ENCODE measurements at places on chromosomes 5 and 9.

GRCh38 chr5:98391921-98392625 is 381.4 kb upstream of the RGMB start:
- no peak for DNase-seq

DNA sequence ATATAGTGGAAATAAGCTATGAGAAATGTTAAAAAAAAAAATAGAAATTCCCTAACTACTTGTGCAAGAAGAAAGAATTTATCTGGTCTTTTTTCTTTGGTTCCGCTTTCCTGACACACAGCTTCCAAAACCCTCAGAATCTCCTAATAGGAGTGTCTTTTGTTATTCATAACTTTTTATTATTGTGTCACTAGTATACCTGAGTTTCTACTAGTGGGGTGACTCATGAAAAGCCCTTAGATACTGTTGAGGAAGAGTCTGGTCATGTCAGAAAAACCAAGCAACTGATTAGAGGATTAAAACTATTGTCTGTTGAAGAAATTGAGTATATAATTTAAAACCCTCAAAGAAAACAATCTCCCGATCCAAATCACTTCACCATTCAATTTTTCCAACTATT is 152.8 kb upstream of the IFNE start:
- DNase-seq, result no peak

GRCh38 chr5:177131019-177131320 is 2.6 kb upstream of the NSD1 start:
- DNase-seq, result no peak

GRCh38 chr9:32703635-32704034 is 68.2 kb upstream of the TAF1L start:
- DNase-seq, result no peak

- no peak for DNase-seq
Measured at GRCh38 chr5:138539791-138540190, 3.2 kb downstream of the ETF1 start.

- DNase-seq, result no peak
Measured at GRCh38 chr5:157372472-157372822, 87.6 kb upstream of the NIPAL4 start.

GRCh38 chr9:97938081-97938644 is at the start of gene HEMGN:
Gene HEMGN (minus strand): TSS chr9:97938172. CDS start chr9:97938136, 36 bp downstream.
- no peak for DNase-seq

All from NCI-H1436 (cell line).